Stimulated activated naive CD4-positive, alpha-beta T cell (primary cell): ENCODE measurements at places on chromosomes 4 and X.

GRCh38 chrX:76439188-76439587, 11.7 kb downstream of the MAGEE1 start:
- DNase-seq, result no peak

DNA sequence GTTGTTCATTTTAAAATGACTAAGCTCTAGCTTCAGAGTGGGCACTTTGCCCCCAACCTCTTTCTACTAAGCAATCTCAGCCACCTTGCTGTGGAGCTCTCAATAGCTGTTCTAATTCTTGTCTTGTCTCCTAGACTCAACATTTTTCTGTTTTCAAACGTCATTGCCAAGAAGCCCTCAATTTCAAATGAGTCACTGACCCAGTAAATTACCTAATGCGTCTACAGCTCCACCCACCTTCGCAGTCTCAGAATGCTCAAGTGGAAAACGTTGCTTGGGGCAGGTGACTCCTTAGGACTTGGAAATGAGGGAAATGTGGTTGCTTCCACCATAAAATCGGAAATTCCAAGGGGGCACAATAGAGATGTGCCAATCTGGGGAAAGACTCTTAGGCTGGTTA, 59.0 kb downstream of the ING2 start:
- DNase-seq, result no peak

- no peak for DNase-seq
Observed at GRCh38 chrX:68940601-68941000, 111.8 kb downstream of the EFNB1 start.

DNA sequence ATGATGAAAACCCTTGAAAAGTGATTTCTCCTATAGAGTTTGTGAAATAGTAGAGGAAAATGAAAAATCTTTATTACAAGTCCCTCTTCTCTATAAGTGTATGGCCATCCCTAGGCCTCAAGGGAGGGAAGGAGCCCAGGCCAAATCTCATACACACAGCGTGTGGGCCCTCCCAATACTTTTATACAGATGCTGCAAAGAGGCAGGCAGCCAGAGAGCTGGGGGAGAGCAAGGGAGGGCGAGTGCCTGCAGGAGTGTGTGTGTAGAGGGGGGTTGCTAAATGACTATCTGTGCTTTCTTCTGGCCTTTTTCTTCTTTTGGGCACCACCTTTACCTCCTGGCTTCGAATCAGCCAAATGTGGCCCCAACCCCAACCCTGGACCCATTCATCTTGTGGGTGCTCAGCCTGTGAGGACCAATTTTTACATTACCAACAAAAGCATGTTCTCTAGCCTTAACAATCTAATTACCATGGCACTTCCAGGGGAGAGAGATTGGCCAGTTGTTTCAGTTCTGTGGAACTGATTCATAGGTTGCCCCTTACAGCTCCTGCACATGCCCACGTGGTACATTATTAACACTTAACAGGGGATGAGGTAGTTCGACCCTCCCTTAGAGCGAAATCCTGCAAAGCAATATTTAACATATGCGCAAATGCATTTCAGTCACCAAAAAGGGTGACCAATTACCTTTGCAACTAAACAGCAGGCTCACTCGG, 2.0 kb downstream of the GPC3 start:
- no peak for DNase-seq

DNA sequence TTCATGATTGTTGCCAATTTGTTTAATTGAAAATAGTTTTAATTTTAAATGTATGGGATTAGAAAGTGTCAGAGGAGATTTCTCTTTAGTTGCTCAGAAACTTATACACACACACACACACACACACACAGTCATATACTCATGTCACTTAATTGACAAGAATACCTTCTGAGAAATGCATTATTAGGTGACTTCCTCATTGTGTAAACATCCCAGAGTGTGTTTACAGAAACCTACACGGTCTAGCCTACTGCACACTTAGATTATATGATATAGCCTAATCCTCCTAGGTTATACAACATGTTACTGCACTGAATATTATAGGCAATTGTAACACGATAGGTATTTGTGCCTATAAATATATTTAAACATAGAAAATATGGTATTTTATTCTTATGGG, 1327.4 kb downstream of the FSTL5 start:
- DNase-seq, result no peak

DNA sequence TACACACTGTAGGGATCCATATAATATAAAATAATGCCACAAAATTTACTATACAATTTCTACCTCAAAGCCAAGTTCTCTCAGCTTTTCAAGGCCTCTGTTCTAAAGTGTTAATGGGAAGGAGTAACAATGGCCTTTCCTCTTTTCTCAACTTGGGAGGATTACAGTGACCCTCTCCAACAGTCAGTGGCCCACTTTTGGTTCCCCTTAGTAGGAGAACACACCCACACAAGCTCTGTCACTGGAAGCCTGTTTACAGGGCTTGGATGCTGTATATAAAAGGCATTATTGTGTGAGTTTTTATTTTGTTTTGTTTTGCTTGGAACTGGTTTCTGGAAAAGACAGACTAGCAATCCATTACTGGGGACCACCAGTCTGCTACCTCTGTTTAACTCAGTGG, 1.8 kb downstream of the ARHGEF6 start:
- no peak for DNase-seq

DNA sequence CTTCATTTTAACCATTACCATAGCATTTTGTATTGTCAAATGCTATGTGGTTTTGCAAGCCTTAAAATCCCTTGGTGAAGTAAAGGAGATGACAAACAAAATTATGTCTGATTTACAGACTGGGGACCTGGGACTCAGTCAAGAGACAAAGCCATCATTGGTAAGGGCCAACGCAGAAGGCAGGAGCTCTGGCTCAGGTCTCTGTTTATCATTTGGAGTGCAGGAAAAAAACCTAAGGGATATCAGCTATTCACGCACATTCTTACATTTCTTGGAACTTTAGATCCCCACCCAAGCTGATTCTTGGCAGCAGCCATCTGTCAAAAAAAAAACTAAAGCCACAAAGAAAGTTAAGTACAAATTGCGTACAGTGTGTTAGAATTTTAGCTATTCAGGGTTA, 731.9 kb downstream of the STPG2 start:
- no peak for DNase-seq

GRCh38 chr4:81215931-81216330, 909 bp upstream of the PRKG2 start:
- no peak for DNase-seq

DNA sequence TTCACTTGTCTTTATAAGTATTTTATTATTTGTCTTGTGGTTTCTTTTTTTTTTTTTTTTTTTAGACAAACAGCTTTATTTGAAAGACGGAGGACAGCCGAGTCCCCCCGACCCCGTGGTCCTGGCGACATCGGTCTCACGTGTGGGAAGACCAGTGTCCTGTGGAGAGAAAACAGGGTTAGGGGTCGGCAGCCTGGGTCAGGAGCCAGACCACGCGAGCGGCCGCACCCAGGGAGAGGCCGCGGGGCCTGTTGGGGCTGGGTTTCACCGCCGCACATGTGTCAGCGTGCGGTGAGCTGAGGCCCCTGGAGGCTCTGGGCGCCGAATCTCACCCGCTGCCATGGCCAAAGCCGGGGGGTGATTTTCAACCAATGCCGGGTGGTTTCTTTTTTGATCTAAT, 17.8 kb upstream of the RAB33B start:
- no peak for DNase-seq

DNA sequence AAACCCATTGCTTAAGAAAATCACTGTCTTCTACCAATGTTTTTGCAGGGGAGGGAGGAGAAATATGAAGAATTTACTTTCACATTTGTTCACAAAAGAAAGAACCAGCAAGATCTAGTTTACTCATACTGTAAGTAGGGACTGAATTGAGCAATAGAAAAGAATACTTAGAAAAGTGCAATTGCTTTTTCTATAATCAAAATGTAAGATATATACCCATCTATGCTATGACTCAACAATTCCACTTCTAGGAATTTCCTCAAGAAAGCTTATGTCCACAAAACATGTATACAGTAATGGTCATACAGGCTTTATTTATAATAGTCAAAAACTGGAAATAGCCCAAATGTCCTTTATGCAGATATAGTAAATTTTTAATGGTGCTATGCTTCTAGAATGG, 196.4 kb downstream of the LRBA start:
- no peak for DNase-seq

DNA sequence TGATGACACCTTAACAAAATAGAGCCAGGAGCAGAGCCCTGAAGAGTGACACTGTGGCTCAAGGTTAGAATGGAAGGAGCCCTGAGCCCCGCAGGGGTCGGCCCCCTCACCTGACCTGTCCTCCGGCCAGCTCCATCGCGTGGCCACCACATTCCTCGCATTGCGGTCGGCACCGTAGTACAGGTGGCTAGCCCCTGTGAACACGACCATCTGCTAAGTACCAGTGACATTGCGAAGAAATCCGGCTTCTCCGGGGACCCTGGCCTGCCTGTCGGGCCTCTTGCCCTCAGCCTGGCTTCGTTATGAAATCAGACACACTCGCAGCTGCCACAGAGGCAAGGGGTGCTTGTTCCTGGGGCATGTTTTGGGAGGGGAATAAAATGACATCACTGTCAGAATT, 179.0 kb downstream of the AFAP1 start:
- DNase-seq, result no peak

GRCh38 chr4:165861363-165861762, 11.7 kb upstream of the TLL1 start:
- DNase-seq, result no peak

GRCh38 chr4:123444290-123444731, 47.7 kb downstream of the SPRY1 start:
- DNase-seq, result no peak

- no peak for DNase-seq
Observed at GRCh38 chr4:52560844-52561280, 98.2 kb downstream of the USP46 start.

DNA sequence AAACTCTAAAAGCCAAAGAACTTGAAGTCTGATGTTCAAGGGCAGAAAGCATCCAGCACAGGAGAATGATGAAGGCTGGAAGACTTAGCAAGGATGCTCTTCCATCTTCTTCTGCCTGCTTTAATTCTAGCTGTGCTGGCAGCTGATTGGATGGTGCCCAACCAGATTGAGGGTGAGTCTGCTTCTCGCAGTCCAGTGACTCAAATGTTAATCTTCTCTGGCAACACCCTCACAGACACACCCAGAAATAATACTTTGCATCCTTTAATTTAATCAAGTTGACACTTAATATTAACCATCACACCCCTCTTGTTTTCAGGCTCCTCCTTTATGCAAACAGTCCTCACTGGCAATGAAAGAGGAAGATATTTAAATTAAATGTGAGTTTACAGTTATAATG, 321.7 kb downstream of the TEX13C start:
- DNase-seq, result no peak

DNA sequence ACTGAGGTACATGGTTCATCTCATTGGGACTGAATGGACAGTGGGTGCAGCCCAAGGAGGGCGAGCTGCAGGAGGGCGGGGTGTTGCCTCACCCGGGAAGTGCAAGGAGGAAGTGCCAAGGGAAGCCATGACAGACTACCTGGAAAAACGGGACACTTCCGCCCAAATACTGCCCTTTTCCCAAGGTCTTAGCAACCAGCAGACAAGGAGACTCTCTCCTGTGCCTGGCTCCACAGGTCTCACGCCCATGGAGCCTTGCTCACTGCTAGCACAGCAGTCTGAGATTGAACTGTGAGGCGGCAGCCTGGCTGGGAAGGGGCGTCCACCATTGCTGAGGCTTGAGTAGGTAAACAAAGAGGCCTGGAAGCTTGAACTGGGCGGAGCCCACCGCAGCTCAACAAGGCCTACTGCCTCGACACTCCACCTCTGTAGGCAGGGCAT, 14.7 kb upstream of the USP53 start:
- DNase-seq, result no peak

- DNase-seq, result no peak
Observed at GRCh38 chr4:85895755-85896154, 420.8 kb downstream of the ARHGAP24 start.
